Mucosa of descending colon (tissue), 3 donors: ENCODE measurements at places on chromosomes 6 and 20.
A peak's percentile ranks its signal among the peaks of the same experiment; 100 is the strongest.

- DNase-seq: no peak
Observed at GRCh38 chr6:57089265-57089664, 723 bp upstream of the ZNF451 start.

DNA sequence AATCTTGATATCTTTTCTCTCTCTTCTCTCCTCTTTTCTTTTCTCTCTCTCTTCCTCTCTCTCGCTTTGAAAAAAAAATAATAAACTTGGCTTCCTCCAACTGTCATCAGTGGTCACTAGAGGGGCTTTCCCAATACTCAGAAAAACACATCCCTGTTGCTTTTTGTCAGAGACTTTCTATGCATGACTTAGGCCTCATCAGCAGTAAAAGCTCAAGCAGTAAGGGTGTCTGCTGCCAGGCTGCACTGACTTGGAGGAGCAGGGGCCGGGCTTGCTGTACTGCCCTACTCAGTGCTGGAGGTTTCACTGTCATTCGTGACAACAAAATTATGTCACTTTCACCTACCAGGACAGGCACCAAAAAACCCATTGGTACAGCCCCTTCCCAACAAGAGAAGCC lies 272.0 kb downstream of the ADGB start:
- DNase-seq: no peak

DNA sequence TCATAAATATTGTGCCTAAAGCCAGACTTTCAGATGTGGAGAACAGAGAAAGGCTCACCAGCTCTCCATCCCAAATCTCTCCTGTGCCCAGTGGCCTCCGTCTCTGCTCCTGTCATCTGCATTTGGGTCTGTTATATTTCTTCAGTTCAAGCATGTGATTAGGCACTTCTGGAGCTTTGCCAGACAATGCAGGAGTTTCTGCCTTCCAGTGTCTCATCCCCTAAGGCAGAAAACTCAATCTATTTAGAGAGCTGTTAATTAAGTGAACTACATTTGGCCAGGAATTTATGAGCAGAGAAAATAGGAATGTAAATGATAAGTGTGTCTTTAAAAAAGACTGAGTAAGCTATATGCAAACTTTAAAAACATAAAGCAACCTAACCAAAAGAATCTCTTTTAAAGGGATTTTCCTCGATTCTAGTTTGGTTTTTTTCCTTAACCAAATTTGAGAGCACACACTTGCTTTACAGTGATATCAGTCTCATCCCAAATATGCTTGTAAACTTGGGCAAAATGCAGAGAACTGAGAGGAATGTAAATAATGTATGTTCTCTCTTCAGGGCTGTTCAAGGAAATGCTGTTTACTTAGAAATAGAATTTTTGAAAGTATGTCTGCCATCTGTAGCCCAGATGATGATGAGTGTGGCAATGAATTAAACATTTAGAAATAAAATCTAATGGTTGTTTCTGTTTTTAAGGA lies 113.9 kb downstream of the ELOVL4 start:
- DNase-seq: no peak

DNA sequence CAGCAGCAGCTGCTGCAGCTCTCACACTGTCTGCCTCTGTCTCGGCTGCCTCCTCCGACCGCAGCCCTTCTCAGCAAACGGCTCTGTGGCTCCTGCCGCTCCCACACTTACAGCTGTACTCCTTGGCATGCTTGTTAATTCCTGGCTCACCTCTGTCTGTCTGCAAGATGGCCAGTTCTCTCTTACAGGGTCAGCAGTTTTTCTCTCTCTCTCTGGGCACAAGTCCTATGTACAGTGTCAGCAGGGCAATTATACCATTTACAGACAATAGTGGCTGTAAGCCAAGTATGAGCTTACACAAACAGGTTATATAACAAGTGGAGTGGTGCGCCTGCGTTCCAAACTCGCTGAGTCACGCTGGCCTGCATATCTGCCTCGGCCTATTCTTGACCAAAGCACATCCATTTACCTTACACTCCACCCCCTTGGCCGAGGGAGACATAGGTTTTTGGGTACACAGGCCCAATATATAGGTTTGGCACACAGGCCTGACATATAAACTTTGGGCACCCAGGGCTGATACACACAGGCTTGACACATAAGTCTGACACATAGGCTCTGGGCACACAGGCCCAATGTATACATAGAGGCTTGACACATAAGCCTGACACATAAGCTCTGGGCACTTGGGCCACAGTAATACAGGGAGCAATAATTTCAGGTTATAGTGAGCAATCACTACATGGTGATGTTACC lies 4.4 kb downstream of the ZKSCAN3 start:
- peak; percentile 72 for DNase-seq

- DNase-seq: no peak
Observed at GRCh38 chr6:150539111-150539510, 60.6 kb upstream of the PLEKHG1 start.

DNA sequence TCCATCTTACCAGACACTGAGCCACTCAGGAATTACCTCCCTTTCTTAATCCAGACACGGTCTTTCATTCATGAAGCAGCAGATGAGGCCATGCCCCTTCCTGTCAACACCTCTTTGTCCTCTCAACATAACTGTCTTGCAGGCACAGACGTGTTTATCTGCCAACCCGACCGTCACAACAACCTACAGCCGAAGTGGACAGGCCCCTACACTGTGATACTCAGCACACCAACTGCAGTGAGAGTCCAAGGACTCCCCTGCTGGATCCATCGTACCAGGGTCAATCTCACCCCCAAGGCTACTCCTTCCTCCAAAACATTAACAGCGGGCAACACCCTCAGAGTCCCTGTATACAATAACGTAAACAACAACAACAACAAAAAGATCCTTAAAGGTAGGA lies 30.6 kb upstream of the ULBP3 start:
- no peak for DNase-seq

- DNase-seq: no peak
Observed at GRCh38 chr6:91683240-91683639, 1096.4 kb upstream of the MAP3K7 start.

GRCh38 chr20:36173451-36173933 lies 19.0 kb downstream of the EPB41L1 start:
- DNase-seq: no peak

DNA sequence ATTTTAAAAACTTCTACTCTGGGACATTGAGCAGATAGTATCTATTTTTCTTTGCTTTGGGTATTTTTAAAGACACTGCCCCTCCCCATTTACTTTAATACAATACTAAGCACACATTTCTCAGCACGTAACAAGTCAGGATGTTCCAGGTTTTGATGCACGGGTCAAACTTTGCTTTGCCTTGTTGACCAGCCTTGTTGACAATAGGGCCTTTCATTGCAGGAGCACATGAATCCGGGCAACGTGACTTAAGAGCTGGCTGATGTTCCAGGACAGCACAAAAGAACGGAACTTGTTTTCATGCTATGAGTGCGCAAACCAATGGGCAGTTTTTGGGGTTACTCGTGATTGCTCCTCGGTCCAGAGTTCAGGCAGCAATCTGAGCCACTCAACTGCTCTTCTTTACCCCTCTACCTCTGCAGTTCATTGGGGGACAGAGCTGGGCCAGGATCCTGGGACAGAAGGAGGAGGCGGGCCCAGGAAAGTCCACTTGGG lies 78.6 kb upstream of the SLC22A16 start:
- no peak for DNase-seq

DNA sequence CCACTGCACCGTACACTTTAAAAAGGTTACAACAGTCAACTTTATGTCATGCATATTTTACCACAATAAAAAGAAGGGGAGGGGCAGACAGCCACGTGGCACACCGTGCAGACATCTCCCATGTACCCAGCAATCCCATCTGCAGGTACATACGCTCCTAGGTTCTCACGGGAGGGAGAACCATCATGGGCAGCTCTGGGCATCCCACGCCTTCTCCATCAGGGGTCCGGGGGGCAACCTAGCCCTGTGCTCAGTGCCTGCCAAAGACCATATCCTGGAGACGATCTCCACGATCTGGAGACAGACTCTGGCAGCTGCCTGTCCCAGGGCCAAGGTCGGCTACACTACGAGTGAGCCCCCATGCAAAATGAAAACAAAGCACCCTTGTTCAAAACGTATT lies 2.5 kb upstream of the BNIP5 start:
- DNase-seq: no peak

DNA sequence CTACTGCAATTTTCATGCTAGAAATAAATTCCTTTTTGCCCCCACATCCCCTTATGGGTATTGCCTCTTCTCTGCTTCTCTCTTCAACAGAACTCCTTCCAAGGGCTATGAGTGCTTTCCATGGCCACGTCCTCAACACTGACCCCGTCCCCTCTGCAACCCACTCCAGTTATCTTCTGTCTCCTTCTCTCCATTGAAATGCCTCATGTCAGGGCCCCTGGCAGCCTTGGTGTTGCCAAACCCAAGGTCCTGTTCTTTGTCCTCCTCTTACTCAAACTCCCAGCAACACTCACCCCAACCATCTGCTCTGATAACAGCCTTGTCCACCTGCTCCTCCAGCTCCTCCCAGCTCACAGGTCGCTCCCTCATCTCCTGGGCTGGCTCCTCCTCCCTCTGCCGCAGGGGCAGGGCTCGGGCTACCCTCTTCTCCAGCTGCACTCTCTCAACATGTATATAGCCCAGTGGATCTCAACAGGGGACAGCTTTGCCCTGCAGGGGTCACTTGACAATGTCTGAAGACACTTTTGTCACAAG lies 196.1 kb upstream of the QKI start:
- DNase-seq: no peak

GRCh38 chr20:36821964-36822437 lies 48.4 kb upstream of the DSN1 start:
- no peak for DNase-seq

- DNase-seq: no peak
Observed at GRCh38 chr6:67450641-67451040, 1184.4 kb upstream of the ADGRB3 start.

DNA sequence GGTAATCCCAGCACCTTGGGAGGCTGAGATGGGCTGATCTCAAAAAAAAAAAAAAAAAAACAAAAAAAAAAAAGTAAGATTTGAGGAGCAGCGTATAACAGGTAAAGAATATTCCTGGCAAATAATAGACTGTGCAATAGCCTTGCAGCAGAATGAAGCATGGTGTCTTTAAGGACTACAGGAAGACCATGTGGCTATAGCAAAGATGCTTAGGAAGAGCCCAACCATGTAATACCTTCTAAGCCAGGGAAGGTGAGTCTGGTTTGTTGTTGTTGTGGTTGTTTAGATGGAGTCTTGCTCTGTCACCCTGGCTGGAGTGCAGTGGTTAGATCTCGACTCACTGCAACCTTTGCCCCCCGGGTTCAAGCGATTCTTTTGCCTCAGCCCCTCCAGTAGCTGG lies 14.3 kb upstream of the RBM39 start:
- DNase-seq: no peak

DNA sequence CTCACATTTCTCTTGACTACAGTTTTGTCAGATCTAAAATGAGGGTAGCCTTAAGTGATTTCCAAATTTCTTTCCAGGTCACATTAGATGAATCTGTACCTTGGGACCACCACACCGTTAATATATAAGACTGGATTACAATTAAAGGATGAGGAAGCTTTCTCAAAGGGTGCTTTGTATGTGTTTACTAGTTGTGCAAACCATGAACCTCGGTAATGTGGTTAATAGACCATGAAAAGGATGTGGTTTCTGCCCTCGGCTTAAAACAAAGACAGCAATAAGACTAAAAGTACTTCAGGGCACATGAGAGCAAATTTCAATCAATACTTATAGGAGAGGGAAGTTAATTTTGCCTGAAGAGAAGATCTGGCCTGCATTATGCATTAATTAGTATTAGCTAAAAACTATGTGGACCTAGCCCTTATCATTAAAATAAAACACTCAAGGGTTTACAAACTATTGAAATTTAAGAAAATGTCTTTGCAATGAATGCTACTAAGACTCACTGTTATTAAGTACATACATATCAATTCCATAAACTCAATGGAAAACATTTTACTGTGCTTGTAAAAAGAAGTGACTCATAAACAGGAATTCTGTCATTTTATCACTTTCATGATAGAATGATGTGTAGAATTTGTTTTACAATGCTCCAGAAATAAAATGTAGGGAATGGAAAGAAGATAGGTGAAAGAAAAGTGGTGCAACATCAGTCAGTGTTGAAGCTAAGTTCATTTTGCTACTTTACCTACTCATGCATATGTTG lies 936 bp upstream of the TMX4 start:
- DNase-seq: no peak

DNA sequence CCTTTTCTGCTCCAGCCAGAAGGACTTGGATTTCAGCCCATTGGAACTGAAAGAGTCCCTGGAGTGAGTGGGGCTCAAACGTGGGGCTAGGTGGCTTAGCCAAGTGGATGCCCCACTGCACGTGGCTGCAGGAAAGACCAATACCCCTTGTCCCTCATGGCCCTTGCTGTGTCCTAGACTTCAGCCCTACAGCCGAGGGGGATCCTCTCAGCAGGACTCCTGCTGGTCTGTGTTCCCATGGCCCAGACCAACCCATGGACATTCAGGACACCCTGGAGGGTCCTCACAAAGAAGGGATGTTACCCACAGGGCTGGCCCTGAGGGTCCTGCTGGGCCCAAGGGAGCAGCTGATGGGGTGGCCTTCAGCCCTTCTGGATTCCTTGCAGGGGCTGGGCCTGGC lies 30.0 kb upstream of the PHACTR3 start:
- DNase-seq: no peak

- no peak for DNase-seq
Observed at GRCh38 chr6:52155791-52156576, 30.2 kb upstream of the IL17A start.

- no peak for DNase-seq
Observed at GRCh38 chr6:169292338-169293124, 38.9 kb upstream of the THBS2 start.

- no peak for DNase-seq
Observed at GRCh38 chr6:162177746-162178145, 549.8 kb downstream of the PRKN start.

DNA sequence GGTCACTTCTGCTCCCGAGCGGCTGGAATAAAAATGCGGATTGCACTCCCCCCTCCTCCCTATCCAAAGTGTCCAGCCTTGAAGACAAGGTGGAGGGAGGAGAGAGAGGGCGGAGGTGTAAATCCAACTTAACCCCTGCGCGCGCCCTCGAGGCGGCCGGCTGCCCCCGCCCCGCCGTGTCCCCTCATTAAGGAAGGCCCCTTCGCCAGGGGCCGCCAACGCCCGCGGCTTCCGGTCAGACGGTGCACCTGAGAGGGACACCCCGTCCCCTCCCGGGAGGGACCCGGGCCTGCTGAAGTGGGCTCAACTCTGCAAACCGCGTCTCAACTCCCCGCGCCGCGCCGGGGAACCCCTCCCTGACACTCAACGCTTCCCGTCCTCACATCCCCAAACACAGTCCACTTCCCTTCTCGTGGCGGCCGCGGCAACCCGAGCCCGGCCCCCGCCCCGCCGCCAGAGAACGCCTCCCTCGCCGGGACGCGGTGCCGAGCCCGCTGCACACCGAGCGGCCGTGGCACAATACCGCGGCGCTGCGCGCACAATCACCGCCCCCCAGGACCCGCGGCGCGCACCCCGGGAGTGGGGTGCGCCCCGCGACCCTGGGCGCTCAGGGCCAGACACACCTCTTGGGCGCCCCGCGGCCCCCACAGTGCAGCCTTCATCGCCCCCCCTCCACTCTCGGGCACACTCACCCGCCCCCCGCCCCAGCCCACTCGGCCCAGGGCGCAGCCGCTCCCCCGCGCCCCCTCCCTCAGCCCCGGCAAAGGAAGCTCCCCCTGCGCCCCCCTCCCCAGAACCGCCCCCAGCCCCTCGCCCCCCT lies 102.5 kb downstream of the NOL4L start:
- peak; percentile 74 for DNase-seq
